ENCODE measurements at places on chromosomes 4 and X. TPM values are rescaled to one million over a fixed set of nuclear protein-coding genes. Genes with fewer than 3 reads are reported as not detected.

DNA sequence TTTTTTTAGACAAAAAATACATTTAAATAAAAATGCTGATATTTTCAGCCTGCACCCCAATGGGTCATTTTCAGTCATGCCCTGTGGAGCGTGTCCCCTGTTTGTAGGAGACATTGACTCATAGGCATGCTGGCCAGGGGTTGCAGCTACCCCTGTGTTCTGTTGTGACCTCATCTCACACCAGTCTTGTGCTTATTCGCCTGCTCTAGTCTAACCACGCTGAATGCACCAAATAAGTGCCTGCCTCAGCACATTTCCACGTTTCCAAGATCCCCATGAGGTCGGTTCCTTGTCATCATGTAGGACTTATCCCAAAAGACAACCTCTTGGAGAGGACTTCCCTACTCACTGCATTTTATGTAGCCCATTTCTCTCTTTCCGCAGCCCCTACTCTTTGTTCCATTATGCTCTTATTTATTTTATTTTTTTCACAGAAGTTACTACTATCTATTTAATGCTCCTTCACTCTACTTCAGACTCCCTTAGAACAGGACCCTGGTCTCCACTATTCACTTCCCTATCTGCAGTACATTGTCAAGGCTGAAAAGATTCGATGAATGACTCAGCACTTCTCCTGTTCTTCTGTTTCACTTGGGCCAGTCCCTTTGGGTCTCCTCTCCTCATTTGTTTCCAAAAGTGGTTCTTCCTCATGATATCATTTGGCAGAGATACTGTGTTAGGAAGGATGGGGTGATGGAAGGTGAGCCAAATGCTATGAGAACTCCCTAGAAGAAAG is 109.7 kb downstream of the MSL3 start:
- no peak for DNase-seq

DNA sequence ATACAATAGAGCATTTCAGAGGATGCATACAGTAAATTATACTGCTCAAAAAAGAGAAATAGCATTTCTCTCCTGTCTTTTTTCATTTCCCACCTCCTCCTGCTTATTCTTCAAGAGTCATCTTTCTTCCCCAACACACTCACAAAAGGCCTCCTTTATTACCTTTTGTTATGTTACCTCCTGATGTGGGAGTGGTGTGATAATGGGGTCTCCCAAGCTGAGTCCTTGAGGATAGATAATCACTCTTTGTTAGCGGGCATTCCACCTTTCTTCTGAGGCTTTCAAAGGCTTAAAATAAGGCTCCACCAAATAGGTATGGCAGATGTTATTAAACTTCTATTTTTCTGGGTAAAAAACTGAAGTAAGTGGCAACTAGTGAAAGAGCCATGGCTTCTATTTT is 159.8 kb downstream of the CPEB2 start:
- DNase-seq, result no peak

The IL2 gene
- polyA plus RNA-seq, result not detected

GRCh38 chr4:101958547-101958946 is 168.0 kb downstream of the BANK1 start:
- DNase-seq, result no peak

GRCh38 chrX:31038575-31039326 is 33.1 kb downstream of the FTHL17 start:
- peak; percentile 40 for DNase-seq

- peak; percentile 68 for DNase-seq
Observed at GRCh38 chrX:153494541-153495361, at the start of gene BGN. BGN (plus strand) TSS chrX:153494980; CDS start chrX:153504632, 9,652 bp downstream.

All from SK-N-SH (cell line).